ENCODE measurements at places on chromosomes 12 and 14.
A peak's percentile ranks its signal among the peaks of the same experiment; 100 is the strongest.

- DNase-seq: no peak
Observed at GRCh38 chr12:12582193-12582881, 19.7 kb upstream of the DUSP16 start.

GRCh38 chr12:124804011-124804621 lies 59.5 kb downstream of the SCARB1 start:
- no peak for DNase-seq

GRCh38 chr14:102318781-102319276 lies 717 bp upstream of the ZNF839 start:
- DNase-seq: no peak

DNA sequence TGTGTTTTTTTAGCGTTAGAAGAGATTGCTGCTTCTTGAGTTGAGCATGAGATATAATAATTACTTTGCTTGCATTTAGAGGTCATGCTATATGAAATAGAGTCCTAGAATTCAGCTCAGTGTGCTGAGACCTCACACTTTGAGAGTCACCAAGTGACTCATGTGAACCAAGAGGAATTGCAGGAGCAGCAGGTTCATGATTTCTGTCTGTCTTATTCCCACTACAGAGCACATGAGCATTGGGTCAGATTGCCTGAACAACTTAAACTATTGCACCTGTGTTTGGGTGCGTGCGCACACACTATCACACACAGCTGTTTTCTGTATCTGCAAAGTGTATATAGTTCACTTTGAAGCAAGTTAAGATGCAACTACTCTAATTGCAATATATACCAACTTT lies 109.3 kb downstream of the FGD4 start:
- DNase-seq: no peak

- DNase-seq: no peak
Observed at GRCh38 chr12:49934505-49934904, 16.0 kb upstream of the AQP2 start.

DNA sequence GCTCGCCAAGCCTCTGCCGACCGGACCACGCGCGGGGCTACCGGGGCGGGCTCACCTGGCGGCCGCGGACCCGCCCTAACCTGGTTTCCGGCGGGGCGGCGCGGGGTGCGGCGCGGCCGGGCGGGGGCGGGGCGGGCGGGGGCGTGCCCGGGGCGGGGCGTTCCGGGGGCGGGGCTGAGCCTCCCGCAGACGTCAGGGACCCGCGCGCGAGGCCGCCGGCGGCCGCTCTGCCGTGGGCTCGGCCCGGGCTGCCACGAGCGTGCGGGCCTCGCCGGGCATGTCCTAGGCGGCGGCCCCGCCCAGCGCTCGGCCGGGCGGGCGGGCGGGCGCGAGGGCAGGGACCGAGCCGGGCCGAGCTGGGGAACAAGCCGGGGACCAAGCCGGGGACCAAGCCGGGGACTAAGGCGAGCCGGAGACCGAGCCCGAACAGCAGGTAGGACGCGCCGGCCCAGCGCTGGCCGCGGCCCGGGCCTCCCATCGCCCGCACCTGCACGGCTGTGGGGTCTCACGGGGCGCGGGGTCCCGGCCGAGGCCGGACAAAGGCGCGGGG lies at the start of gene CEP170B:
Gene CEP170B (plus strand): TSS at position 188 of the 550 bp plus-strand sequence. CDS start 3,183 bp downstream, outside the sequence.
- DNase-seq: peak; percentile 43

DNA sequence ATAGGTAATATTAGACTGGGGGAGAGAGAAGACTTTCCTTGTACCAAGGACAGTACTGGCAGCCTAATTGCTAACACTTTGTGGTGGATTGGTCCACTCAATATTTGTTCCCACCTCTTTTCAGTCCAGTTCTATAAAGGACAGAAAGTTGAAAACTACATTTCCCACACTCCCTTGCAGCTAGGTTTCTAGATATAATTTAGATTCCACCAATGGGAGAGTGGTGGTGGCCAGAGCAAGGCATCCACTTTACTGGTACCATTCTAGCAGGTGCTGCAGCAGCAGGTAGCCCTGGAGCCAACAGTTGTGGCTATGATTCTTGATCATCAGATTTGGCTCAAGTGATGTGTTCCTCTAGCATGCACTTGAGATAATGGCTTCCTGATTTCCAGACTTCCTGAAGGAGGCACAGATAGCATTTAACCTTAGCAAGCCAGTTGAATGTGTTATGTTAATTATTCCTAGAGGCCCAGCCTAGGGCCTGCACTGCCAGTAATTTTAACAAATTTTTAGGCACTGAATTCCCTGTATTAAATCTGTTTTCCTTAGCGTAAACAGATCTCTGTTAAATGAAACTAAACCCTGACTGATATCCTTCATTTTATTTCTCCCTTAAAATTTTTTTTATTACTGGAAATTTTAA lies 24.4 kb downstream of the SLC38A1 start:
- DNase-seq: no peak

DNA sequence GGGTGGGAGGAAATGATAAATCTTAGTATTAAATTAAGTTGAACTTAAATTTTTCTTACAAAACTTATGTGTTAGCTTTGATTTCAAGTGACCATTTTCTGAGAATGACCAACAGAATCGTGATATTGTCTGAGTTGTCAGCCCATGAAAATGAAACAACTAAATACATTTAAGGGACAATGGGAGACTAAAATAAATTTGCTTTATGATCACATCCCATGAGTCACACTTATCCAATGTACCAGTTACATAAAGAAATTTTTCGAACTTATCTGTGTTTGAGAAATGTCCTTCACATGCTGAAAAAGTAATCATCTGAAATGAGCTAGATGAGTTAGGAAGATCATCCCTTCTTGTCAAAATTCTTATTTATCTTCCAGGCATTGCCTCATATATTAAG lies 415.9 kb upstream of the SYT1 start:
- DNase-seq: no peak

DNA sequence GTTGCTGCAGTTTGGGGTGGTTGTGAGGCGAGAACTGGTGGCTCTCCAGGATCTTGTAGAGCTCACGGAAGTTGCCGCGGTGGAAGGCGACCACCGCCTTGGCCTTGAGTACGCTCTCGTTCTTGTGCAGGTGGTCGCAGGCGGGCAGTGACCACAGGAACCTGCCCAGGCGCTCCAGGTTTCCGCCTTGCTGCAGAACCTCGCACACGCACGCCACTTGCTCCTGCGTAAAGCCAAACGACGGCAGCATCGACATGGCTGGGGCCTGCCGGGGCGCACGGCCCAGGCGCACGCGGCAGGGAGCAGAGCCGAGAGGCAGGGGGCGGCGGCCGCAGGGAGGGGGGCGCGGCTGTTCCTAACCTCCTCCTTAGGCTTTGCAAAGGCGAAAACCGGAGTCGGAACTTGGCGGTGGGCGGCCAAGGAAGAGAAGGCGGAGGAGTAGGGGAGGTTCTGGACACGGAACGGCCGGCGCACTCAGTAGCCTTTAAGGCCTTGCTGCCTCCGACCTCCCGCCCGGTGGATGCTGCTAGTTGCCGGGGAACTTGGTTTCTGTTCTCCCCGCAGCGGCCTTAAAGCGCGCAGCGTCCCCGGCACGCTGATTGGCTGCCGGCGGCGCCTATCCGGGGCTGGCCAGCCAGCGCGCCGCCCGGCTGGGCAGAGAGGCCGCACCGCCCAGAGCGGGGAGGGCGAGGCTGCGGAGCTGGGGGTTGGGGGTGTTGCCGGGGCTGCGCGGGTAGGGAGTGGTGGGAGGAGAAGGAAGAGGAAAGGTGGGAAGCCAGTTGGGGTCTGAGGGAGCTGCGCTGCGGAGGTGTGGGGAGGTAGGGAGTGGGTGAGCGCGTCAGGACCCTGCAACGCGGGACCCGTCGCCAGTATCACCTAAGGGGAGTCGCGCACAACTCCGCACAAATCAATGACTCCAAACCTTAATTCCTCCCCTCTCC lies at the start of gene SIX1:
Gene SIX1 (minus strand): TSS at position 544 of the 941 bp plus-strand sequence. CDS start 288 bp downstream, at position 256.
- DNase-seq: peak; percentile 84

DNA sequence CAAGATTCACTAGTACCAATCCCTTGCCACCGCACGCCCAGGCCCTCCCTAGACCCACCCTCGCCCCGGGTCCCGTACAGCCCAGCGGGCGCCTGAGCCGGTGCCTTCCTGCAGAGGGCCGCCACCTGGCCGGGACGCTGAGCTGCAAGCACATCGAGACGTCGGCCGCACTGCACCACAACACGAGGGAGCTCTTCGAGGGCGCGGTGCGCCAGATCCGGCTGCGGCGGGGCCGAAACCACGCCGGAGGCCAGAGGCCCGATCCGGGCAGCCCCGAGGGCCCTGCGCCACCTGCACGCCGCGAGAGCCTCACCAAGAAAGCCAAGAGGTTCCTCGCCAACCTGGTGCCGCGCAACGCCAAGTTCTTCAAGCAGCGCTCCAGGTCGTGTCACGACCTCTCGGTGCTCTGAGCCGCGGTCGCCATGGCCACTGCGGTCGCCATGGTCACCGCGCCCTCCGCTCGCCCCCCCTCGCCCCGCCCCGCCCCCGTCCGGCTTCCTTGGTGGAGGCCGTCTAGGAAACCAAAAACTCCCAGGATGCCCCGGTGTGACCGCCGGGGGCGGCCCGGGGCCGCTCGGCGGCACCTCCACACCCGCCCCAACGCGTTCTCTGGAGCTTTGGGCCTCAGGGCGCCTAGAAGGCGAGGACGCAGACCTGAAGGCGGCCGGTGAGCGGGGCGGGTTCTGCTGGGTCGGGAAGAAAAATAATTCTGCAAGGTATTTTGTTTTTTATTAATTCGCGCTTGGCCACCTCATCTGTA lies 3.7 kb downstream of the REM2 start:
- DNase-seq: peak; percentile 80

DNA sequence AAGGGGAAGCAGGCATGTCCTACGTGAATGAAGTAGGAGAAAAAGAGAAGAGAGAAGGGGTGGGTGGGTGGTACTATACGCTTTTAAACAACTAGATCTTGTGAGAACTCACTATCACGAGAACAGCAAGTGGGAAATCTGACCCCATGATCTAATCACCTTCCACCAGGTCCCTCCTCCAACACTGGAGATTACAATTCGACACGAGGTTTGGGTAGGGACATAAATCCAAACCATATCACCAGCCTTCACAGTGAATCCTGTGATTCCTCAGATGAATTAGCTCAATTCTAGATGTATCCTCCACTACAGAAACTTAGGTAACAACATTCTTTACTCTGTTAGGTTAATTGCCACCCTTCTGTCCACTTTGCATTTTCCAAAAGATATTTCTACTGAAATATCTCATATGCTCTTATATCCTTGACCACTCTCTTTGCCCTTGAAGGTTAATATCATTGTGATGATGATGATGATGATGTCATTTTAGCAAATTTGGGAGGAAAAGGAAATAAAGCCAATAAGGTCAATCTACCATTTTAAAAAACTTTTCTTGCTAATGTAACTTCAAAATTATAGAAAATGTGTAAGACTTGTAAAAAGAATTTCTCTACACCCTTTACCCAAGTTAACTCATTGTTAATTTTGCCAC lies 23.2 kb upstream of the CCNT1 start:
- no peak for DNase-seq

DNA sequence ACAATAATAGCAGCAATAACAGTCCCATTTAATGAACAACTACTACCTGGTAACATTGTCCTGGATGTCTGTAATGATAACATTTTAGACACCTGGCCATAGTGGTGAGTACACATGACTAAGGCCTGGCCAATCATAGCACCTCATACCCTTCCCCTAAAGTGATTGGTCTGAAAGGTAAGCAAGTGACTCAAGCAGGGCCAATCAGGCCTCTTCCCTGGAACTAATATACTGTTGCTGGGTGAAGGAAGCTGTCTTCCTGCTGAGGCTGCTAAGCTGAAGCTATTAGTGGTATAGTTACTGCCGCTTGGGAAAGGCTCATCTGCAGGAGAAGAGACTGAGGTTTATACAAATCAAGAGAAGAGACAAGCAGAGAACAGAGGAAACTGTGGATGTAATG lies 18.7 kb upstream of the NOS1 start:
- DNase-seq: no peak

Data from COR-L47 (cell line).